ENCODE measurements at places on chromosomes 6 and 20.

DNA sequence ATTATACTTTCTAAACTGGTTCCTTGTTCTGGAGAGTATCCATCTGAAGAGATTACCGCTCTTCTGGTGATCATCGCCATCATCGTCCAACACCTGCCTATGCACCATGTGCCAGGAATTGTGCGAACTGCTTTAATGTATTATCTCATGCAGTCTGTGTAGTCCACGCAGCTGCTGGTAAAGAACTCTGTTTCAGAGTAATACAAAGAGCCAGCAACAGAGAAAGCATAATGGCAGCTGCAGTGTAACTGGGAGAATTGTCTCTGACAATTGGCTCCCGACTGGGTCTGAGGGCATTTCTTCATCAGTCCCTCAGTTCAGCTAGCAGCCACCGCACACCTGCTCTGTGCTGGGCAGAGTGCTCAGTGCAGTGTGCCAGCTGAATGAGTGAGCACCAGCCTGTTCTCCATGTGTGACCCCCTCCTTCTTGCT is 383.4 kb downstream of the GRIK2 start:
- DNase-seq, result no peak

GRCh38 chr20:17759449-17759848 is 59.7 kb downstream of the BANF2 start:
- no peak for DNase-seq

DNA sequence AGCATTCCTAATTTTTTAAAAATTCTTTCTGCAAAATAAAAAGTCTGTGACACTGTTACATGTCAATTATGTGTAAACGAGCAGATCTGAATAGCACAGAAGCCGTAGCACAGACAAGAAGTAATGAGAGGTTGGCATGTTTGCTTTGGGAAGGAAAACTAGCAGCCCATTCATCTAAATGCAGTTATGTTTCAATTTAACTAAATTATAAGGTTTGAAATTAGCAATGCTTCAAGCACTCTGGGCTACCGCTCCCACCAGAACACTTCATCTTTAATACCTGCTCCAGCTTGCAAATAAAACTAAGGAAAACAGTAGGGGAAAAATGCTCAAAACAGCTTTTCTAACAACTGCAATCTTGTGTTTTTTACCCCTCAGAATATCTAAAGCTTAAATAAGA is 73.9 kb downstream of the PTPRK start:
- DNase-seq, result no peak

- DNase-seq, result no peak
Observed at GRCh38 chr6:118715376-118715775, 64.0 kb upstream of the CEP85L start.

DNA sequence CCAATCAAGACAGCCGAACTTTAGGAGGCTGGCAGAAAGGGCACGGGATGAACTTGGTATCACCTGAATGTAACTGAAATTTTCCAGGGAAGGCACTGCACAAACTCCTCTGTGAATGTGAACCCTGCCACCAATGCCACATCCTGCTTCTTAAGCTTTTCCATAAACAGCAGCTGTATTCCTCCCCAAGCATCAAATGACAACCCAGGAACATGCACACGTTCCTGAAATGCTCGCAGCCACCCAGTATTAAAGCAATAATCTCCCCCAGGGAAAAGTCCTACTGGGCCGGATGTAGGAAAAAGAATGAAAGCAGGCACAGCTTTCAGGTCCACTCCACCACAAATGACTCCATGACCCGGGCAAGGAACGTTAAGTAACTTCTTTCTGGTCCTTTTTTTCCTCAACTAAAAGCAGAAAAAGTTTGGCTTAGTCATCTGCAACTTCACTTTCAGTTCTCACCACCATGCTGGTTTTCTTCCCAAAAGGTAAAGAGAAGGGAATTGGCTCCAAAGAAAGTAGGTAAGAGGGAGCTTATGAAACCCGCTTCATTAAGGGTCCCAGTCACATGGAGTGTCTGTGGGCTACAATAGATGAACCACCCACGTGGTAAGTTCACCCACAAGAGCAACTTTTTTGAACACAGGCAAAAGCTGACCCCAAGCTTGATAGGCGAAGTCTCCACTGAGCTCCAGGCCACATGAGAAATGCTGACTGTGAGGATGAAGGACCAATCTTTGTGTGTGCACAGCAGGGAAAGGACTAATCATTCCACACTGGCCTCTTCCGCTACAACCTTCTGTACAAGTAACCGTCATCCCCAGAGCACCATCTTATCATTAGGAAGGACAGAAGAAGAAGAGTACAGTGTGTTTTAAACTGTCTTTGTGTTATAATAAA is 90.1 kb downstream of the HIVEP2 start:
- no peak for DNase-seq

DNA sequence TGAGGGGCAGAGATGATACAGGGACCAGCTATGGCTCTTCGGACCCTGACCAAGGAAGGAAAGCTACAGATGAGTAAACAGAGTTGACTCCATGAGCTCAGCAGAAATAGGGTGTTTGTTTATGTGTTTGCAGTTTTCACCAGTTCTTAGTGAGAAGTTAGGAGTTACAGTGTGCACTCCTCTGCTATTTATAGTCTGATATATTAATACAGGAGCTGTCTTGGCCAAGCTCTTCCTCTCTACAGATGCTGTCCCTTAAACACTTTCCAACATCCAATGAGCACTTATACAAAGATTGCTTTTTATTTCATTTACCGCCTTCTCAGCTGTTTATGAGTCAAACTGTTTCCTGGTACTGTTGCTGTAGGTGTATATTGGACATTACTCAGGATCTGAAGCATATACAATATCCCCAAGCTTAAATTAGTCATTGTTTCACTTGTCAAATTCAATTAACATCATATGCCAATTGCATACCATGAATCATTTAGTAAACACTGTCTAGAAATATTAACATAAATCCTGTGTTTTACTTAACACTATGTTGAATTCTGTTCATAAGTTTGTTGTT is 618.0 kb downstream of the PRKN start:
- no peak for DNase-seq

- DNase-seq, result no peak
Observed at GRCh38 chr20:60331688-60332300, 373.6 kb downstream of the CDH26 start.

GRCh38 chr6:33915134-33915533 is 111.3 kb upstream of the MLN start:
- DNase-seq, result no peak

- no peak for DNase-seq
Observed at GRCh38 chr6:49519660-49520059, 19.9 kb downstream of the GLYATL3 start.

DNA sequence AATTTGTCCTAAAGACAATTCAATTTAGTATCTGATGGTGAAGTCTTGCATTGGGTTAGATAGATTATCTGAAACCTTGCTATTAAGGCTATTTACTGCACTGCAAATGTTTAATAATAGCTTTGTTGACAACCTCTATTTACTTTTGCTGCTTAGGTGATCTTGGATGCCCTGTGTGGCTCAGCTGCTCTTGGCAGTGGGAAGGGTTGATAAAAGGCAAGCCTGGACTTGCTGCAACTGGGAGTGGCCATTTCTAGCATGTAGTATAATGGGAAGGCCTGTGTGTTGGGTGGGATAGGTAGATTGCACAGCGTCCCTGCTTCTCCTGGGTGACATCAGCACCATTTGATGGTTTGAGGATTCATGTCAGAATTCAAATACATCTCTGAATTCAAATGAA is 49.1 kb downstream of the ARMC2 start:
- DNase-seq, result no peak

GRCh38 chr6:27073441-27073840 is 174.1 kb upstream of the PRSS16 start:
- DNase-seq, result no peak

GRCh38 chr6:91976797-91977196 is 1389.9 kb upstream of the MAP3K7 start:
- DNase-seq, result no peak

GRCh38 chr20:22312744-22313346 is 271.5 kb downstream of the FOXA2 start:
- DNase-seq, result no peak

Measured in CD4-positive, alpha-beta T cell treated with Interleukin-1 beta for 1 hour (primary cell).